D721Med (cell line): ENCODE measurements at places on chromosomes 7 and 10.

DNA sequence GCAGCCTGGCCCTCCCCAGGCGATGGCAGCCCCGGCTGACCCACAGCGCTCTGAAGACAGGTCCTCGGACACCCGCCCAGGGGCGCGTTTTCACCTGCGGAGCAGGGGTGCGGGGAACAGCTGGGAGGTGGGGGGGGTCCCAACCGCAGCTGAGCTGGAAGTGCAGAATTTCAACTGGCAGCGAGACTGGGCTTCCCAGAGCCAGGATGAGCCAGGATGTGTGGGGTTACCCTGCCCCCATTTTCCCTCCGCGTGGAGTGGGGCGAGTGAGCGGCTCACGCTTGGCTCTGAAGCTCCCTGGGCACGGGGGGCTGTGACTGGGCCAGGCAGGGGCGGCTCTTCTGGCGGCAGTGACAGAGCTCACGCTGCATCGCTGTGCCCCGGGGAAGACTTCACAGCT is 70.2 kb downstream of the DNAJB6 start:
- no peak for DNase-seq

- DNase-seq: no peak
These were observed 608.3 kb upstream of the FOXK1 start for GRCh38 chr7:4073750-4074149.

DNA sequence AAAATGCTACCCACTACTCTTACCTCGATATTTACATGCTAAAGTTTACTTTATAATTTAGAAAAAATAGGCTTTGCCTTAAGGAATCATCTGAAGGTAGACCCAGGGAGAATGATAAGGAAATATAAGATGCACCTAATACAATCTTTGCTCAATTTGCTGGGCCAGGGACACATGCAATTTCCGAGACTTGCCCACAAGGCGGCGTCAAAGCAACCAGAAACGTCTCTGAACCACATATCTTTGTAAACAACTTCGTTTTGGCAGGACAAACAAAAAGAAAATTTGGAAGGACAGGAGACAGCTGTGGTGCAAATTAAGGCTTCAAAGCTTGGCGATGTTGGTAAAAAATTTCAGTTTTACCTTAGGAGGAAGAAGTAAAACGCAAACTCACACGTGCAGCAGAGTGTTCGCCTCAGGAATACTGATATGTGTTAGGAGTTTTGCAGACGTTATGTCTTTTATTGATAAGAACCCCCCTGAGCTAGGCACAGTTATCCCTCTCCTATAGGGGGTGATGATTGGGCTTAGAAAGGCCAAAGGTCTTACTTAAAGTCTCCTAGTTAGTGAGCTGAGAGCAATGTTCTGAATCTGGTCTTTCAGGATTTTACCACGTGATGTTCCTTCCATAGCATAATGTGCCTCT is 134.3 kb downstream of the PRKCQ start:
- no peak for DNase-seq

DNA sequence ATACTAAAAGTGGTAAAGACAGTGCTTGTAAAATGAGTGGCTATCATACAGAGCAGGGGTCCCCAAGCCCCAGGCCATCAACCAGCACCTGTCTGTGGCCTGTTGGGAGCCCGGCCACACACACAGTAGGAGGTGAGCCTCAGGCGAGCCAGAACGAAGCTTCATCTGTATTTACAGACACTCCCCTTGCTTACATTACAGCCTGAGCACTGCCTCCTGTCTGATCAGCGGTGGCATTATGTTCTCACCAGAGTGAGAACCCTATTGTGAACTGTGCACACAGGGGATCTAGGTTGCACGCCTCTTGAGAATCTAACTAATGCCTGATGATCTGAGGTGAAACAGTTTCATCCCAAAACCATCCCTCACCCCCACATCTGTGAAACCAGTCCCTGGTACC is 58.7 kb downstream of the ITGA8 start:
- no peak for DNase-seq

- no peak for DNase-seq
These were observed 1381.5 kb upstream of the CELF2 start for GRCh38 chr10:9636216-9636615.

DNA sequence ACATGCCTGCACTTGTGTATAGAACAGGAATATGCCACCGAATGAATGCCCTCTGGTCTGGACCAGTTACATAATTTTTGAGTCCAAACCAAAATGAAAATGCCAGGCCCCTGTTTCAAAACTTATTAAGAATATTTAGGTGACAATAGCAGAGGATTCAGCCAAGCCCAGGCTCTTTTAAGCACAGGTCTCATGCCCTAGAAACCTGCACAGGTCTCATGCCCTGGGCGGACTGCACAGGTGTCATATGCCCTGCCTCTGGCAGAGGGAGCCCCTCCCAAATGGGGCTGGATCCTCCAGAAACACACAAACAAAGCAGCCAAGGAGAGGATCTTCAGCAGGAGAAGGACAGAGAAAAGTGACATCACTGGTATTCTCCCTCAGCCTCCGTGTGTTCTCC is 605.4 kb upstream of the NRP1 start:
- no peak for DNase-seq

DNA sequence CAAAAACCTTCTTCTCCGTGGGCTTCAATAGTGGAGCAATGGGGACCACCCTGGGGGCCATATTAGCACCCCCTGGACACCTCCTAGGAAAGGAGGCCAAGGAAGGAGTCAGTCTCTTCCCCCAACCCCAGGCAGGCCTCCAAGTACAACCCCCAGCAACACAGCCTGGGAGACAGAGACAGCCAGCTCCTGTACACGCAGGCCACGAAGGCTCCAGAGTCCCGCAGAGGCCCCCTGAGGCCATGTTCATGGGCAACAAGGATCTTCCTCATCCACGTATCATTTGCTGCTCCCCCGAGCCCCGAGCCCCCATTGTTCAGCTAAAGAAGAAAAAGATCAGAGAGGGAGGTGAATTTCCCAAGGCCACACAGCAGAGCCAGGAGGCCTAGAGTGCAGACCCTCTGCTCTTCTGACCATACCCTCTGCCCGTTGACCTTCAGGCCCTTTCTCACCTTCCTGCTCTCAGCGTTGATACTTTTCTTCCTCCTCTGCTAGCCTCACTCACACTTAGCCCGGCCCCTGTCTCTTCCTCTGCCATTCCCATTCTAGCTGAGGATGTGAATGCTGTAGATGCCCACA is 35.9 kb upstream of the MYL10 start:
- DNase-seq: no peak

- no peak for DNase-seq
These were observed 104.3 kb upstream of the STEAP1B start for GRCh38 chr7:22604246-22604645.

- no peak for DNase-seq
These were observed 9.7 kb downstream of the EIF4H start for GRCh38 chr7:74183653-74184450.

GRCh38 chr10:43427166-43427825 is 9.6 kb upstream of the ZNF487 start:
- DNase-seq: no peak

- no peak for DNase-seq
These were observed 8.9 kb downstream of the FBXL13 start for GRCh38 chr7:103065667-103066066.

GRCh38 chr7:30974605-30975255 is 11.0 kb downstream of the GHRHR start:
- DNase-seq: no peak

DNA sequence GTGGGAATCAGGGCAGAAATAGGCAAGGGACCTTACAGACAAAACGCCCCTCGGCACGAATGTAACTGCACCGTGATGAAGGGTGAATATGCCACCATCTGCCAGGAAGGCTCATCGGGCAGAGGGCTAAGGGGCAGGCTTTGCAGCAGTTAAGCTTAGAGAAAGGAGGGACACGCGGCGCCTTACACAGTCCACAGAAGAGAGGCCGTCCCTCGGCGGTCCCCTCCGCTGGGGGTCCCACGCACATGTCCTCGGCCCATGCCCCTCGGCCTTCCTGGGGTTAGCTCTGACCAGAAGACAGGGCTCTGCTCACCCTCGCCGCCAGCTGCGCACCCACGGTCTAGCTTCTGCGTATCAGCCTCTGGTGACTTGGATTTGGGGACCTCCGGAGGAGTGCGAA is 141.1 kb downstream of the DYNC2I1 start:
- DNase-seq: no peak

GRCh38 chr7:7512861-7513597 is 22.6 kb downstream of the COL28A1 start:
- no peak for DNase-seq

- DNase-seq: no peak
These were observed 11.5 kb upstream of the RSU1 start for GRCh38 chr10:16828701-16829175.

DNA sequence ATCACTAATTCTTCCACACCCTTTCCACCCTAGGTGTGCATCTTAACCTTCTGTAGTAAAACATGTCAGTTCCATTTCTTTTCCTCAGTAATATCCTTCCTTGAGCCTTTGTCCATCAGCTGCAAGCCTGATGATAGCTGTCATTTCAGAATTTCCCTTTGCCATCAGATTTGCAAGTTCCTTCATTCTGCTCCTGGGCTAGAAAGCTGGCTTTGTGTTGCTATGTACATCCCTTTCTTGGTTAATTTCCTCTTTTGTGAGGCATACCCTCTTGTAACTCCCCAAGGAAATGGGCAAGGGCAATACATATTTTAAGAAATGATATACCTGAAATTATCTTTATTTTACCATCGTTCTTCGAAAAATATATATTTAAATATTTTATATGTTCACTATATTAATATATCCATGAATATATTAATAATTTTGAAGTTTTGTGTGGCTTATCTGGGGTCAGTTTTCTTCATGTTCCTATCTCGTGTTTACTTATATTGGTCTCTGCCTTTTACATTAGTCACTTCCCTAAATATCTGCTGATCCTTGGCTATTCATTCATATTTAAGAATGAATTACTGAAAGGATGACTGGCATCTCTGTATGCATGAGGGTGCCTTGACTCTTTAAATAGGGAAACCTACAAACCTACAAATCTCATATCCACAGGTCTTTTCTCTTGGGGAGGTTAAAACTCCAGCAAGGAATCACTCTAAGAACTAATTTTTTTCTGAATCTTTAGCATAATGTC is 143.8 kb downstream of the ZNF22 start:
- no peak for DNase-seq

- no peak for DNase-seq
These were observed 176.9 kb downstream of the PTPRN2 start for GRCh38 chr7:158410720-158411119.
